ENCODE measurements at places on chromosomes 7 and 10.

GRCh38 chr10:87847550-87847949 is 15.8 kb downstream of the KLLN start:
- no peak for DNase-seq

DNA sequence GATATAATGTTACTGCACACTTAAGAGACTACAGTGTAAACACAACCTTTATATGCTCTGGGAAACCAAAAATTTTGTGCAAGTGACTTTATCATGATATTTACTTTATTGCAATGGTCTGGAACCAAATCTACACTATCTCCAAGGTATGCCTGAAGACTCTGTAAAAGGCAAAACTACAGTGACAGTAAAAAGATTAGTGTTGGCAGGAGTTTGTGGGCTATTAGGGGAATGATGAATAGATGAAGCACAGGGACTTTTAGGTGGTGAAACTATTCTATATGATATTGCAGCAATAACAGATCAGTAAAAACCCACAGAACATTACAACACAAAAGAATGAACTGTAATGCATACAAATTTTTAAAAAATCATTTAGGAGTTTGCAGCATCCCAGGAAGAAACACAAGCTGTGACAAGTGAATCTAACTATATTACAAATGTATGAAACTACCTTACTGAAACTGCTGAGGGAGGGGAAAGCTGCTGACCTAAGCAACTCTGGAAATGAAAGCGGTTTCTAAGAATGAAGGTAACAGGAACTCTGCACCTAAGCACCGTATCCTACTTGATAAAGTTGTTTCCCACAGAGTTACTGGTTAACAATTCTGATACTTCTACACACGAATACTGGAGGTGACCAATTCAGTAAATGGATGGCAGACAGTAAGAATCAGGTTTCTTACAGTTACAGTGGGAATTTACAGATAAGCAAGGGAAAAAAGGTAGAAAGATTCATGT is 82.6 kb downstream of the ATE1 start:
- no peak for DNase-seq

GRCh38 chr7:132318352-132319318 is 257.6 kb downstream of the PLXNA4 start:
- DNase-seq = peak; percentile 92

DNA sequence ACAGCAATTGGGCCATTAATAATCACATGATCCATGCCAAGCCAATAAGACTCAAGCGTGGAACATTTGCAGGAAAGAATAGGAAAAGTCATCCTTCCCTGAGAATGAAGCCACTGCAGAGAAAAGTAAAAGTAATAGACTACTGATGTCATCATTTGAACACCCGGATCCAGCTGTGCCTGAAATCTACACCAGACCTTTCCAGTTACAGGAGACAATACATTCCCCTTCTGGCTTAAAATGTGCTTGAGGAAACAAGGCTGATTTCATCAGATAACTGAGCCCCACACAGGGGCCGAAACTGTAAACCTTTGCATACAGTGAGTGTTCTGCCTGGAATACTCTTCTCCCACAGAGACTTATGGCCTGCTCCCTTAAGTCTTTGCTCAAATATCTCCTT is 232.8 kb downstream of the KCNMA1 start:
- DNase-seq = no peak
